ENCODE measurements at places on chromosomes 6 and 20.

DNA sequence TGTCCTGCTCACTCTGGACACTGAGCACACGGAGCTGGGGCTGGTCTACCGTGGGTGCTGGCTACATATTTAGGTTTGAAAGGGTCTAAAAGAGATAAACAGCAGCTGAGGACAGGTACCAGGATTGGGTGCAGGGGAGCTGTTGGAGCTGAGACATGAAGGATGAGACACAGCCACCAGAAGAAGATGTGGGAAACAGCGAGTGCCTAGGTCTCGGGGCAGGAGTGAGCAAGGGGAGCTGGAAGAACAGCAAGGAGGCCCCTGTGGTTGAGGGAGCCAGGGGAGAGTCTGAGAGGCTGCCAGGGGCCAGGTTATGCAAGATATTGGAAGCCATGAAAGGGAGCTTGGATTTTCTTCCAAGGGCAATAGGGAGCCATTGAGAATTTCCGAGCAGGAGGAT, 434.0 kb upstream of the SULF2 start:
- DNase-seq, result no peak

- peak; percentile 25 for DNase-seq
These were observed 21.4 kb downstream of the KCNQ5 start for GRCh38 chr6:72643214-72643613.

- peak; percentile 20 for DNase-seq
These were observed 140.3 kb upstream of the TCF21 start for GRCh38 chr6:133748628-133749027.

DNA sequence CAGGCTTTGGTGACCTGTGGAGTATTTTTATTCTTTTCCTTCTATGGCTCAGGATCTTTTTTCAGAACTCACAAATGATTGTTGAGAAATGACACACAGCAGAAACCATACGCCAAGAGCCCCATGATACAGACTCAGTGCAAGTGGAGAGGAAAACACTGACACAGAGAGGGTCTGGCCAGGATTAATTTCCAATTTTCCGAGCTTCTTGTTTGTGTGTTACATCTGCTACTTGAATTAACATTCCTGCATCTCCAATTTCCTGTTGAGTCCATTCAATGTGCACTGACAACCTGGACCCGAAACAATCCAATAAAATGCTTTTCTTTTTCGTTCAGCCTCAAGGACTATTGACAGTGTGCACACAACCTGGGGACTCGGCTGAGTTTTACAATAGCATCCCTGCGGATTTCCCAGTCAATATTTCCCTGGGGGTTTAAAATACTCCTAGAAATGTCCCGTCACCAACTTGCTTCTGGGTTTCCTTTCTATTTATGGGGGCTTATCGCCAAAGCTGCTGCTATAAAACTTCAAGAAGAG, 4.9 kb upstream of the MLN start:
- DNase-seq, result no peak

Measured in M059J (cell line).